Fibroblast of lung (primary cell): ENCODE measurements at places on chromosomes 2 and 18.

DNA sequence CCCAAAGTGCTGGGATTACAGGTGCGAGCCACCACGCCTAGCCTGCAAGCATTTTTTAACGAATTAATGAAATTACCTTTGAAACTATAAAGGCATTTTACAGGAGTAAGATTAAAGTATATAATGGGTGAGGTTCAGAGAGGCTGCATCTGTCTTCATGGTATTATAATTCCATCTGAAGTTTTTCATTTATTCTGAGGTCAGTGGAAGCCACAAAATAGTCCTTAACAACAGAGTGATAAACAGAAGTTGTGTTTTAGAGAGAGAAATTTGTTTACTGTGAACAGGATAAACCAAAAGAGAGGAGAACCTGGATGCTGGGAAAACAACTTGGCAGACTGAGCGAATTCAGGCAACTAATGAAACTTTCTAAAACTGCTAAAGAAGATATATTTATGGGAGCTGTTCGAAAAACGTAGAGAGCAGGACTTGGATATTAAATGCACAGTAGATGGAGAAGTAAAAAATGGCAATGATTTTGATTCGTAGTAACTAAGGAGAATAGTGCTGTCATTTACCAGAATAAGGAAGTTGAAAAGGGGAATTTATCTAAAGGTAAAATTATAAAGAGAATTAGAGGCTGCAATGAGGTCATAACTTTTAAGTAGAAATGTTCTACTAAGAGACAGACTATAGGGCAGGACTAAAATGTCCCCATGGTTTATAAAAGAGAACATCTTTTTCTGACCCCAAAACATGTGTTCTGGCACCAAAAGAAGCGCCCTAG is 37.9 kb upstream of the ITGA4 start:
- no peak for DNase-seq

- DNase-seq = no peak
Observed at GRCh38 chr2:82665691-82666090, 1793.4 kb downstream of the SUCLG1 start.

- peak; percentile 43 for DNase-seq
Observed at GRCh38 chr18:39051013-39051412, 1485.4 kb upstream of the CELF4 start.

DNA sequence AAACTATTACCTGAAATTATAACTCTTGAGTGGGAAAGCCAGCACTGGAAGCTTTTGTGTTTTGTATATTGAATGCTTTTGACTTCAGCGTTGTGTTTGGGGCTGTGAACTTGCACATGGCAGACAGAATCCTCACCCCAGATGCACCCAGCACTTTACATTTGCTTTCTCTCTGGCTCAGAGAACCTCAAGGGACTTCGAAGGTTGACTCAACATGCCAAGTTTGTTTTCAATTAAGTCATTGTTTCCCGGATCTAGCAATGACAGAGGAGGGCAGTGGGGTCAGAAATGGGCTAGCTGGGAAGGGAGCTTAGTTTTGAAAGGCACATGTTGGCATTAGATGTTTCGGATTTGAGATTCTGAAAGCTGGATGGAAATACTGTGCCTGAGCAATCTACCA is 22.4 kb downstream of the TET3 start:
- no peak for DNase-seq

DNA sequence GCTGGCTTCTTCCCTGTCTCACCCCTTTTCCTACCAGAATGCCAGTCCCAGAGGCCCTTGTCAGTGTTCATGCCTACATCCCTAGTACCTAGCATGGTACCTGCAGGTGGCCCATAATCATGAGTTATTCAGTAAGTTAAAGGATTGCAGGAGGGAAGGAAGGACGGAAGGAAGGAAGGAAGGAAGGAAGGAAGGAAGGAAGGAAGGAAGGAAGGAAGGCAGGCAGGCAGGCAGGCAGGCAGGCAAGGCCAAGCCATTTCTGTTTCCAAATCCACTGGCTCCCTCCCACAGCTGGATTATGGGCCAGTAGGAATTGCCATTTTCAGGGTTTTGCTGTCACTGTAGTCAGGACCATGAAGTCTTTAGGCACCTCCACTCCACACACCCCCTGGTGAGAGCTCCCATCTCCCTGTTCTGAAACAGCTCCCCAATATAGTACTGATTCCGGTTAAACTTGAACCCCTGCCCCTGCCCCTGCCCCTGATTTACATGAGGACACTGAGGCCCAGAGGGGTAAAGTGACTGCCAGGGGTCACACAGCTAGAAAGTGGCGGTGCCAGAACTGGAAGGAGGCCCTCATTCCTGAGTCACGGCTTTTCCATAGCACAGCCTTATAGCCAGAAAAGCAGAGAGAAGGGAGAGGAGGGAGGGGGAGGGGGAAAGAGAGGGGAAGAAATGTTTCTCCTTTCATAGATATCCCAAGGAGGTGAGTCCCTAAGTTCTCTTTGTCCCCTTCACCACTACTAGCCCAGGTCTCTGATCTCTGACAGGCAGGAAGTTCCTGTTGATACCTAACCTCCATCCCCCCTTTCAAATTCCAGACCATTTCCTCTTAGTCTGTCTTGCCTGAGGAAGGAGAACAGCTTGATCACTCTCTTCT is 12.2 kb upstream of the TNS1 start:
- DNase-seq = no peak

DNA sequence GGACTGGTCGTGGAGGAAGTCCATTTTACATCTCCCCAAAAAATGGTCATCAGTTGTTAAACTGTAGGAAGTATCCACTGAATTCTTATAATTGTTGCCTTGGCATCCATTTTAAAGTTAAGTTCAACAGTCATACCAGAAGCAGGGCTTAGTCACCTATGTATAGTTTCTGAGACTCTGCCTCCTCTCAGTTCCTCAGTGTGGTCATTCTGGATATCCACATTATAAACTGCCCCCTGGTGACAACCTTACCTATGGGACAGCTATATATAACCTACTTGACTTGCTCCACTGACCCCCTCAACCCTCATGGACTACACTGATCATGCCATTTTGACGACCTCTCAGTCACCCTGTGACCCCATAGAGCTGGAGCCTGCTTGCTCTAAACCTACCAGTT is 617.0 kb downstream of the LRP1B start:
- no peak for DNase-seq

DNA sequence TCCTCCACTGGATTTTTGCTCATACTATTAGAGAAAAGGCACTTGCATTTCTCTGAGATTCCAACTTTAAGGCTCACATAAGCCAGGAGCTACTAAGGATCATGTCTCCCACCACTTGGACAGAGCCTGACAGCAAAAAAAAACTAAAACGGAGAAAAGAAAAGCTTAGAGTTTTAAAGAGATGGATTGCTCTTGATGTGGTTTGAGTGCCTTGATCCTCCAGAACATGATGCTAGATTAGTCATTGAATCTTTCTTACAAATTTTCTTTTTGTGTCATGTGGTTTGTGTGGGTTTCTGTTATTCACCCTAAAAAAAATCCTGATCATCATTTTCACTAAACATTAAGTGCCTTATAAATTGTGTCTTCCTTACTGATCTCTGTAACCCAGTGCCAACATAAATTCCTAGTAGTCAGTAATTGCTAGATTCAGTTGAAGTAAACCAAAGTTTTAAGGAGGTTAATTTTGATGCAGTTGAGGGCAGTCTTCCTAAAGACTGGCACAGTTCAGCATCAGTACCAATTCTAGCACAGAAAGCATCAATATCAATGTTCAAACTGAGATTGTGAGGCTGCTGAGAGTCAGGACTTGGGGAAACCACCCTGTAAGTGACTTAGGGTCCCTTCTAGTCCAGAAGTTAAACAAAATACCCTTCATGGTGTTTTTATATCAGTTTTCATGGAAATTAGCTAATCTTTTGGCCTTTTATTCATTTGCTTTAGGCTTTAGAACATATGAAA is 206.3 kb downstream of the RAD51AP2 start:
- DNase-seq = peak; percentile 85

DNA sequence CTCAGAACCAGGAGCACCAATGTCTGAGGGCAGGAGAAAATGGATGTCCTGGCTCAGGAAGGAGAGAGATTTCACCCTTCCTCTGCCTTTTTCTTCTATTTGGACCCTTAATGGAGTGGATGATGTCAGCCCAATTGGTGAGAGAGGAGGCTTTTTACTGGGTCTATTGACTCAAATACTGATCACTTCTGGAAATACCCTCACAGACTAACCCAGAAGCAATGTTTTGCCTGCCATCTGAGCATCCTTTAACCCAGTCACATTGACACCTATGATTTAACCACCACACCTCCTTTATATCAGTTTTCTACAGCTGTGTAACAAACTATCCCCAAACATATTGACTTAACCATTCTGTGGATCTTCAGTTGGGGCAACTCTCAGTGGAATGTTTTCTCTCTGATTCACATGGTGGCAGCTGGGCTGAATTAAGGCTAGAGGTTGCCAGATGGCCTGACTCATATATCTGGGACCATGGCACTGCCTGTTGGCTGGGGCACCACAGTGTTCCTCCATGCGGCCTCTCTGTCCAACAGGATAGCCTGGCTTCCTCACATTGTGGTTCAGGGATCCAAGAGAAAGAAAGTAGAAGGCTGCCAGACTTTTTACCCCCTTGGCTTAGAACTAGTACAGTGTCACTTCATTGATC is 18.2 kb upstream of the MBOAT2 start:
- DNase-seq = no peak

DNA sequence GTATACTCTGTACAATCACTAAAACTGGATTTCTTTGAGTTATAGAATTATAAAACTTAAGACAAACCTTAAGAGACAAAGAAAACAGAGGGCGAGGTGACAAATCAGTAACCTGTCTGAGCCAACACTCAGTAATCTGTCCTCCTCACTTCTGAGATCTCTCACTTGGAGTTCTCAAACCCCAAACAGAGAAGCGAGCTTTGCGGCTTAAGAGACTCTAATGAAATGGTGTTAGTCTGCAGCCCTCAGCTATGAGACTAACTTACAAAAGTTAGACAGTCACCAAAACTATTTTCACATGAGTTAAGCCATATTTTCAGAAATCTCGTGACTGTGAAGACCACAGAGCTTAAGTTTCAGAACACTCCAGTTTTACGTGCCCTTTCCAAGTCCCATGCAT is 140.6 kb downstream of the TMX3 start:
- DNase-seq = no peak

- DNase-seq = peak; percentile 51
Observed at GRCh38 chr2:64035072-64035942, 16.1 kb upstream of the VPS54 start.

DNA sequence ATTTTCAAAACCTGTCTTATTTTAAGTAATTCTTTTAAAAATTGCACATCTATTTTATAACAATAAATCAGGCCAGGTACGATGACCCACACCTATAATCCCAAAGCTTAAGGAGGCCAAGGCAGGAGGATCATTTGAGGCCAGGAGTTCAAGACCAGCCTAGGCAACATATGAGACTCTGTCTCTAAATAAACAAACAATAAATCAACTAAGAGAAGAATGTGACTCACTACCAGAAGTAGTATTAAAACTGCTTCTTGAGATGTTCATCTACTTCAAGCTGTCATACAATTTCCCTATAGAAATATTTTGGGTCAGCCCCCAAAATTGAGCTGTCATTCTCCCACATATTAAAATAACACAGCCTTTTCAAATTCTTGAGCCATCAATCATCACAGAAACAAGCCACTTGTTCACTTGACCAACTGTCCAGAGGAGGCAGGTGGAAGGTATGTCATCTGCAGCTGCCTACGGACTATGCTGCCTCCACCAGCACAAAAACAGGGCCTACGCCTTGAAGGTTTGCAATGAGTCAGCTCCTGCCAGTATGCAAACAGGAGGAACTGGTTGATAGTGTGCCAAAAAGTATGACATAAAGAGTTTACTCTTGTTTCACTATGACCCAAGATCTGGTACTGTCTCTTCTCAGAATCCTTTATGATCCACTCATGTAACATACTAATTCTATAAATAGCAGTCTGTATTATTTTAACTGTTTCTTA is 33.6 kb downstream of the KIDINS220 start:
- DNase-seq = peak; percentile 94

DNA sequence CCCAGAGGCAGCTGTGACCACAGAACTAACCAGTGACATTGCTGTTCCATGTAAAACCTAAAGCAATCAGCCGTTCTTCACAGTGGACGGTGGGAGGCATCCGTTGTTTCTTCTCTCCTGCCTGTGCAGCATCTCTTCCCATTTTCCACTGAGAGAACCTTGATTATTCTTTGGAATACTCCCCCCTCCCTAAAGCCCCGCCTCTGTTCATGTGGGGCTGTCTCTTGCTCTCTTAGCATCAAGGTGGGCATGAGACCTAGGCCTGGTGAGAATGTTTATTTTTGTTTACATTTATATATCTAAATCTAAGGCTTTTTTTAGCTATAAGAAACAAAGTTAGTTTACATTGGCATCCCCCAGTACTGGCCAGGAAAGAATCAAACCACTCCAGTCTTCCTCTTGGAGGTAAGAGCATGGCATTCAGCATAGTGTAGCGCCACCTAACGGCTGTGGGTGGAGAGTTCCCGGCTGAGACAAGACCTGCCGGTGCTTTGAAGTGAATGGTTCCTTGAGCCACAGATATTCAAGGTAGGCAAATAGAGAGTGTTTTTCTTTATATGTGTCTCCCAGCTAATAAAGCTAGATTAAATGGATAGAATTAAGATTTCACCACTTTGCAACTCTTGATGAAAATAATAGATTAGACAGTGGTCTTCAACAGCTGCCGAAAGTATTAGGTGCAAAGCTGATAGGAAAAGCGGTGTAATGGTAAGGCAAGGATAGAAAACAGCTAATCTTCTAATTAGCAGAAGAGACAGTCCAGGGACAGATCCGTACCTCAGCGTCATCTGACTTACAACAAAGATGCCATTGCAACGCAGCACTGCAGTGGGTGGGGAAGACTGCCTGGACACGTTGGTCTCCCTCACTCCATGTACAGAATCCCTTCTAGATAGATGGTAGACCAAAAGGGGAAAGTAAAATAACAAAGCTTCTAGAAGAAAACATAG is 219.6 kb upstream of the RAB12 start:
- peak; percentile 85 for DNase-seq

GRCh38 chr2:233841183-233841582 is 13.2 kb downstream of the HJURP start:
- DNase-seq = no peak

DNA sequence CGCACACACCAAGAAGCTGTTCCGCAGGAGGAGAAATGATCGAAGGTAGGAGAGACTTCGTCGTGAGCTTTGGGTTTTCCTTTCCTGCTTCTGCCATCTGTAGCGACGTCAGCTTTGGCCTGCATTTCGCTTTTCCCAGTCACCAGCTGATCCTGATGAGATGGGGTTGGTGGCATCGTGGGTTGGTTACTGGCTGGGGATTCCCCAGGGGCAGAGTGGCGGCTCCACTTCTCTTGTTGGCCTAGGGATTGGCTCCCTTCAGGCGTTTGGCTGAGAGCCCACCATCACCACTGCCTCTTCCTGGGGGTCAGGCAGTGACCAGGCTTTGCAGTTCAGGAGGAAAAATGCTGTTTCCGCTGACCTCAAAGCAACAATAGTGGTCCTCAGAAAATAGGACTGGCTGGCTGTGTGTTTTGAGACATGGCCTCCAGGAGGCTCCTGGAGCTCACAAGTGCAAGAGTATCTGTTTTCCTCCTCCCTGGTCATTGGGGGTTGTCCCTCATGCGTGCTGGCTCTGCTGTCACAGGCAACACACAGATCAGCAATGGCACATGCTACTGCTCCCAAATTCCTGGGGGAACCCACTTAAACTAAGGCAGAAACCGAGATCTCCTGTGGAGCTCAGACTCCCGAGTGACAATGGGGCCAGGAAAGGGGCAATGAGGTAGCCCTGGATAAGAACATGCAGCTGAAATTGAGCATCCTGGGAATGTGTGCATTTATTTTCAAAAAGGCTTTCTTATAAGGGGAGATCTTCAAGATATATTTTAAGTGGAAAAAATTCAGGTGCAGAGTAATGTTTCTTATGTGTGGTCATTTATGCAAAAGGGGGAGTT is 173.0 kb downstream of the CTIF start:
- peak; percentile 41 for DNase-seq
